ENCODE measurements at places on chromosomes 5 and 9.

DNA sequence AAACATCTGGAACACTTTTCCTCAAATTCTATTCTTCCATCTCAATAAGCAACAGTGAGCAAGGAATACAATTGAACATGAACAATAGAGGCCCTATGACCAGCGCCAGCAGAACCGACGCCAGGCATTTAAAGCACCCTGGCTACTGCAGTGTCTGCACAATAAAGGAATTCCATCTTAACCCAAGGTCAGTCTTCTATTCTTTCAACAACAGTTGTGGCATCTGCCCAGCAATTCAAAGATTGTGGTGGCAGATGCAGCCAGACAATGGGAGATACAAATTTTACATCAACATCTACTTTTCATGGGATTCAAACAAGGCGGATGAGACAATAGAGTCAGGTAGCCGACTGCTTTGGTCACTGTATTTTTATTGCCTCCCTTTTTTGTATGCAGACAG is 65.9 kb downstream of the ELL2 start:
- DNase-seq = no peak

DNA sequence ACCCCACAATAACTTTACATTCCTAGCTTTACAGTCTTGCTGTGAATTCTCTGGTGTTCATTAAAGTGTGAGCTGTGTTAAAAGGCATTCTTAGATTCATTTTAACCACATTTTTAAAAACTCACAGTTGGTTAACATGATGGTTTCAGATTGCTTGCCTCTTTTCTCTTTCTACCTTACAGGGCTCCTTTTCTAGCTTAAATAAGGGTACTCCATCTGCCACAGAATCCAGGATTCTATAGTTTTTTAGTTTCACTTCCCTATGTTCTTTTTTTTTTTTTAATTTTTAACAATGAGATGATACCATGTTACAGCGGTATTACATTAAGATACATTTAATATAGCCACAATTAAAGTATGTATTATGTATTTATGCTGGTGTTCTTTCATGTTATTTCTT is 3.9 kb upstream of the FBXO4 start:
- no peak for DNase-seq

DNA sequence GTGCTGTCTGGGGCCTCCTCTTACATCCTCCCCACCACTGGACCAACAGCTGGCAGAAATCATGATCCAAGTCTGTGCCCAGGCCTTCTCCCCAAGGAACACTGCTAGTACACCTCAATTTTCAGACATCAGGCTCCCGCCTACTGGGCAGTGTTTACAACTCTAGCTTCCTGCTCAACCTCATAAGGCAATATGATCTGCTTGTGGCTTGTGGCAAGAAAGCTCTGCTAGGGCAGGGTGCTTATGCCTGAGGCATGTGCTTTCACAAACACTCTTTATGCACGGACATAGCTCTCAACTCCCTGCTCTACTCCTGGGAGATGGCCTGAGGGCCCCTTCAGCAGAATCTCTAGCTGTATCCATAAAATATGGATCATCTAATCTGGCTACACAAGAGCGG is 32.5 kb downstream of the SH3TC2 start:
- no peak for DNase-seq

DNA sequence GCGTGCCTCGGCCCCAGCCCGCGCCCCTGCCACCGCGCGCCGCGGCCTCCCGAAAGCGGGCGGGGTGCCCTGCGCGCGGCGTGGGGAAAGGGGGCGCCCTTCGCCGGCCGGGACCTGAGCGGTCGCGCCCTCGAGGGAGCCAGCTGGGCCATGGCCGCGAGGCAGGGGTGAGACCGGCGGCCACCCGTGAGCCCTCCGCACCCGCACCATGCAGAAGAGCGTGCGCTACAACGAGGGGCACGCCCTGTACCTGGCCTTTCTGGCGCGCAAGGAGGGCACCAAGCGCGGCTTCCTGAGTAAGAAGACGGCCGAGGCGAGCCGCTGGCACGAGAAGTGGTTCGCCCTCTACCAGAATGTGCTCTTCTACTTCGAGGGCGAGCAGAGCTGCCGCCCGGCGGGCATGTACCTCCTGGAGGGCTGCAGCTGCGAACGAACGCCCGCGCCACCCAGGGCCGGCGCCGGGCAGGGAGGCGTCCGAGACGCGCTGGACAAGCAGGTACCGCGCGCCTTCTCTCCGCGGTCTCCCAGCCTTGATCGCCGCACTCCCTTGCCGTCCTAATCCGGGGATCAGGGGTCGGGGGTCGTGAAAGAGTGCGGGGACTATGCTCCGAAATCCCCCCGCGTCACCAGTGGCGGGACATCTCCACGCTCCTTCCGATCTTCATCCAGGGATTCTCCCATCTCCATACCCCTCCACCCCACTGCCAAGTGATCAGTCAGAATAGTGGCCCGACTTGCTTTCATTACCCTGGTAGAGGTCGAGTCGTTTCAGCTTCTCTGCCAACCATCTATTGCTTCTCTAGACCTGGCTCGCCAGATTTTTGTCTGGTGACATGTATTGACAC is 590 bp downstream of the RASGRF2 start:
- no peak for DNase-seq

DNA sequence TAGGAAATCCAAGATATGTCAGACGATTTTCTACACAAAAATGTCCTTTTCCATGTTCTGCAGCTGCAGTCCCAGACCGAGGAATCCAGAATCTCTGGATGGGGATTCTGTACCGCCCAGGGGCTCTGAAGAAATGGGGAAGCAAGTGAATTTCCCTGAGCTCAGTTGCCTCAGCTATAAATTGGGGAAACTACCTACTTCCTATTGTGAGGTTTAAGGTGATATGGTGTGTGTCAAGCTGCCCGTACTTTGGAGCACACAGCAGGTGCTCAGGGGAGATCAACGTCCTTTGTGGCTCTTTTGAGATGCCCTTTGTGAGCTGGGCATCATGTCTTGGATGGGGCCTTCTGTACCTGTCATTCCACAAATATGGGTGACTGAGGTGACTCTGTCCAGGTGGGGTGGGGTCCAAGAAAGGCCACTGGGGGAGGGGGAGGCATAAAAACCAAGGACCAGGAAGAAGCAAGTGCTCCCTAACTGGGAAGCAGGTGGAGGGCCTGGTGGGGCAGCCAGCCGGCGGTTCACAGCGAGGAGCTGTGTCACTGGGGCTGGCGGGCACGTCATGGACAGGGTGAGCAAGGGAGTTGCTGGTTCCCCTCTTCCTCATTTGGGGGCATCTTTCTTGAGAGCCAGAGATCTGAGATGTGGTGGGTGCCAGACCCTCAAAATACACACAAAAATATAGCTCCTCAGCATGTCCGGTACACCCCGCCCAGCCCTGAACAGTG is 116.0 kb downstream of the CRB2 start:
- no peak for DNase-seq

DNA sequence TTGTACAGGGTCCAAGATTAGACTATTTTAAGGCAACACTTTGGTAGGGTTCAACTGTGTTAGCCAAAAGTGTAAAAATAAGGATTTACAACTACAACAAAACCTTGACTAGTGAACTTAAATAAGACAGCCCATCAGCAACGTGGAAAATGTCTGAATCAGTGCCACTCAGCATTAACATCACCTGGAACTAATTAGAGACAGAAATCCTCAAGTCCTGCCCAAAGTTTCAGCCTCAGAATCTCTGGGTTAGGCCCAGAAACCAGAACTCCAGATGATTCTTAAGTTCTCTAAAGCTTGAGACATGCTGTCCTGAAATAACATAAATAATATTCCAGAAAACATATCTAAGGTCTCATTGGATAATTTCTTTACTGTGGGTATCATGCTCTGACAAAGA is 118.6 kb downstream of the SEMA6A start:
- no peak for DNase-seq
